Umbilical cord (tissue), 2 donors: ENCODE measurements at places on chromosomes 7 and 10. TPM values are rescaled to one million over a fixed set of nuclear protein-coding genes. Genes with fewer than 3 reads are reported as not detected.

- no peak for DNase-seq
Observed at GRCh38 chr7:38928506-38928905, 19.5 kb upstream of the VPS41 start.

DNA sequence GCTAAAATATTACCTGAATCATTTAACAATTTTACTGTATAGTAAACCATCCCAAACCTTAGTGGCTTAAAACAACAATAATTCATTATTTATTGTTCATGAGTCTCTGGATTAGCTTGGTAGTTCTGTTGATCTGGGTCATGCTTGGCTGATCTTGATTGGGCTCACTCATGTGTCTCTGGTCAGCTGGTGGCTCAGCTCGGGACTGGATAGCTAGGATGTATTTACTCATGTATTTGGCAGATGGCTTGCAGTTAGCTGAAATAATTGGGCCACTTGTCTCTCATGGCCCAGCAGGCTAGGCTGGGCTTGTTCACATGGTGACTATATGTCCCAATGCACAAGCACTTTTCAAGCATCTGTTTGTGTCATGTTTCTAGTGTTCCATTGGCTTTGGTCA, 262.8 kb downstream of the BBS9 start:
- no peak for DNase-seq

DNA sequence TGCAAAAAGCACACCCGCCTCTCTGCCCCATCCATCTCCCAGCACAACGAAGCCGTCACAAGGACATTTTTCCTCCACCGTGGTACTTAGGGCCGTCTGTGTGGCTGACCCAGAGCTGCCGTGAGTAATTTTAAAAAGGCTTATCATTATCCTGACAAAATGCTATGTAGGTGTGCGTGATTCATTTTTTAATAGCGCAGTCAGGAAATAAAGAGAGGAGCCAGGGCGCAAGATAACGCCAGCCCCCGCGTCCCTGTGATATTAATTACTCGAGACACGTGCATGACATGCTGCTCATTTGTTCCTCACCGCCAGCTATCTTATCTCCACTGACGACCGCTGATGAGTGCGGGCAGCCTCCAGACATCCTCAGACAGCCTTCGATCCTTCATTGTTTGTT, 332.7 kb upstream of the PFKP start:
- DNase-seq: no peak

- DNase-seq: peak; percentile 8
Observed at GRCh38 chr10:18713077-18713476, 53.8 kb downstream of the ARL5B start.

DNA sequence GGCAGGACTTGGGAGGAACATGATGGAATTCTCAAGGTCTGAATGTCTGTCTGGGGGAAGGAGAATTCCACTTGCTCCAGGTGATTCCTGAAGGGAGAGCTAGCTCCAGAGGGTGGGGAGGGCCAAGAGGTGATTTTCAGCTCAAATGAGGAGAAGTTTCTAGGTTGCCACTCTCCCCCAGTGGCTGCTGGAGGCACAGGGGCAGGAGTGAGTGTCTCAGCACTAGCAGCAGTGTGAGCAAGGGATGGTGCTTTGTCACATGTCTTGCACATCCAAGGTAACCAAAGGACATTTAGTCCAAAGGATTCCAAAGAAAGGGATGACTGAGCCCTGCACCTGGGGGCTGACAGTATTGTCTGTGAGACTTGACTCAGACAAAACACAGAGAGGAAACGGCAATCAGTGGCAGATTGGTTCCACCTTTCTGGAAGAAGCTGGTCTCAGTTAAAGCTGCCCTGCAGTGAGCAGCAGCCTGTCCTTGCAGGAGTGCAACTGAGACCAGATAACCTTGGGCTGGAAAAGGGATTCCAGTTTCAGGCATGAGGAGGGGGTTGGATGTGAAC, 51.2 kb upstream of the PCBD1 start:
- no peak for DNase-seq

- DNase-seq: no peak
Observed at GRCh38 chr10:107094824-107095522, 69.5 kb downstream of the SORCS1 start.

ANKRD61 gene
- not detected for total RNA-seq

SSBP1 gene
- total RNA-seq: 89.1 TPM

DPCD gene
- 16.1 TPM for total RNA-seq
